Hair follicle dermal papilla cell (primary cell): ENCODE measurements at places on chromosomes 5 and 9. TPM values are rescaled to one million over a fixed set of nuclear protein-coding genes. Genes with fewer than 3 reads are reported as not detected.

TICAM2 gene
- 11.0 and 11.5 TPM in 2 replicates for total RNA-seq

PCDHB5 gene
- total RNA-seq, result 1.1 and 1.2 TPM in 2 replicates

XPA gene
- 5.8 and 7.3 TPM in 2 replicates for total RNA-seq

SEC24A gene
- 36.6 and 45.6 TPM in 2 replicates for total RNA-seq

SYNPO gene
- 1.9 and 2.7 TPM in 2 replicates for total RNA-seq

STPG3 gene
- total RNA-seq, result not detected in 2 replicates

IL17B gene
- not detected in 2 replicates for total RNA-seq
